ENCODE measurements at places on chromosomes 2 and 18.

DNA sequence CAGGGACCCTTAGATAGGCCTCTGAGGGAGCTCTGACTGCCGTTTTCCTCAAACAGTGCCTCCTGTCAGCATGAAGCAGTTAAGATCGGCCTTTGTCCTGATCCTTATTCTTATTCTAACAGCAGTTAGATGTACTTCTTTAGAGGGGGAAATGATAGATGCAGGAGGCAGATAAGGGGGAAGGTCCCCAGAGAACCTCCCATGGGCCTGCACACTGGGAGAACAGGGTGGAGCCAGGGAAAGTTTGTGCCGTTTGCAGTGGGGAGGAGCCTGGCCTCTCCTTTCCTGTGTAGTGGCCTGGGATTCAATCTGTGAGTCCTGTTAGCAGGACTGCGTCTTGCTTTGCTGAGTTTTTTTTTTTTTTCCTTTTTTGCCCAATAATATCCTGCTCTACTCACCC lies 7.9 kb upstream of the INPP4A start:
- no peak for DNase-seq

DNA sequence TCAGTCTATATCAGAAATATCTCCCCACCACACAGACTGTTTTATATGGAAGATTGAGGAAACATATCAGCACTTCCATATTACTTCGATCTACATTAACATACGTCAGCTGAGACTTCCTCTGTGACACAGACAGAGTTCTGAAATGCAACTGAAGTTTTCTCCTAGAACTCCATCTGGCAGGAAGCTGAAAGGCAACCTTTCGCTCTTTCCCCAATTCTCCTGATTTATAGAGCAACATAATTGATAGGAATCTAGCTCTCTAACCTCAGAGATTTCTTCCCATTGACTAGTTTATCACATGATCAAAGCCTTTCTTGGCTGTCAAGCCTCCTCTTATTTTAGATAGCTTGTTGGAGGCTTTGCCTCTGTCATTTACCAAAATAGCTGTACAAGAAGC lies 806.7 kb upstream of the CHAC2 start:
- no peak for DNase-seq

GRCh38 chr2:64220894-64221617 lies 76.8 kb upstream of the PELI1 start:
- DNase-seq: no peak

DNA sequence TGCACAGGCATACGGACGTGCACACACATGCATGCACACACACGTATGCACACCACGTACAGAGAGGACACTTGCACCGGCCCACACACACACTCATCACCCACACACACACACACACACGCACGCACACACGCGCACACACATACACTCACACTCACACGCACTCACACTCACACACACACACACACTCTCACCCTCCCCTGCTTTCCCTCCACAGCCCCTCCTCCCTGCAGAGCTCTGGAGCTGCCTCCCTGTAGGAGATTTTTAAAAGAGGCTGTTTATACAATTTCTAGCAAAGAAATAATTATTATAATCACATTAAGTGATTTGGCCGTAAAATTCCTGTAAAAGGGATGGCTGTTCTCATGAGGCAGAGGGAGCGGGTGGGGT lies 36.5 kb upstream of the SNED1 start:
- DNase-seq: no peak

DNA sequence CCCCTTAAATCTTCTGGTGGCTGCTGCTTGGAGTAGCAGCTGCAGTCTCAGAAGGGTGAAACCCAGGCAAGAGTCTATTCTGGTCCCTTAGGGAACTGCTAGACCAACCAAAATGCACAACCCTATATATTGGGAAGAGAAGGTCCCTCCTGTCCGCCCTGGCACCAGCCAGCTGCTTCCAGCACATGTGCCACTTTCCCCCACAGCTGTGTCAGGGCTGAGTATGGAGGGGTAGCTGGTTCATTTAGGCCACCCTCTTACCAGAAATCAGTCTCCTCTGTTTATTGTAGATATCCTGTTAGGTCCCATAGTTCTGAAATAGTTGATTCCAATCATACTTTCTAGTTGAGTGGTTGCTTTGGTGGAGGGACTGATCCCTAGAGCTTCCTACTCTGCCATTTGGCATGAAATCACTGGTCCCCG lies 68.9 kb downstream of the BIRC6 start:
- DNase-seq: no peak

GRCh38 chr2:16481351-16481750 lies 184.3 kb downstream of the CYRIA start:
- DNase-seq: no peak

- no peak for DNase-seq
Observed at GRCh38 chr2:119586085-119586484, 41.8 kb downstream of the CFAP221 start.
